ENCODE measurements at places on chromosomes 1 and 21.

- no peak for DNase-seq
These were observed 8.9 kb upstream of the MUTYH start for GRCh38 chr1:45348966-45349677.

- no peak for DNase-seq
These were observed 22.7 kb downstream of the ZFYVE9 start for GRCh38 chr1:52164604-52165003.

GRCh38 chr1:43352881-43353280 is 5.9 kb upstream of the CDC20 start:
- DNase-seq = no peak

DNA sequence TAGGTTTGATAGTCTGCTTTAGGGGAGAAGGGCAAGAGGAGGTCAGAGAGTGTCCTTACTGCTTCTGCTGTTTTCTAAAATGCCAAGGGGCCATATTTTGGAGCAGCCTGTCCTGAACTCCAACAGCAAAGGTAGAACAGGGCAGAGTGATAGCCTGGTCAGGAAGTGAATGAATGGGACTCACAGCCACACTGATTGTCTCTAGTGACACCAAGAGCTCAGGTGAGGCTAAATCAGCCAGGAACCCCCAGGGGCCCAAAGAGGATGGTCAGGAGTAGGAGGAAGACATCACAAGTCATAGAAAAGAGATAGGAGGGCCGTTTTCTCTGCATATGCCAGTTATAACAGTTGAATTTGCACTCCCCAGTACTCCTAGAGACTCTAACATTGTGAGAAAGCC is 97.4 kb upstream of the DUSP10 start:
- DNase-seq = no peak

DNA sequence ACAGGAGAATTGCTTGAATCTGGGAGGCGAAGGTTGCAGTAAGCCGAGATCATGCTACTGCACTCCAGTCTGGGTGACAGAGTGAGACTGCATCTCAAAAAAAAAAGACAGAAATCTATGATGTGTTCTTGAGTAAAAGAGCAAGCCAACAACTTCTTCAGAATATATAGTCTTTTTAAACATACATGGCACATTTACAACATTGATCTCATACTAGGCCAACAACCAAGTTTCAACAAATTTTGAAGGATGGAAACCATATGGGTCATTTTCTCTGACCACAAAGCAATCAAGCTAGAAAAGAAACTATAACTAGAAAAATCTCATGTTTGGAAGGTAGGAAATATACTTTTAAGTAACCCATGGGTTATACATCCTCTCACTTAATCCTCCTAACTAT is 38.3 kb downstream of the PAFAH2 start:
- DNase-seq = no peak
